ENCODE measurements at places on chromosomes 13 and 19.
A peak's percentile ranks its signal among the peaks of the same experiment; 100 is the strongest.

DNA sequence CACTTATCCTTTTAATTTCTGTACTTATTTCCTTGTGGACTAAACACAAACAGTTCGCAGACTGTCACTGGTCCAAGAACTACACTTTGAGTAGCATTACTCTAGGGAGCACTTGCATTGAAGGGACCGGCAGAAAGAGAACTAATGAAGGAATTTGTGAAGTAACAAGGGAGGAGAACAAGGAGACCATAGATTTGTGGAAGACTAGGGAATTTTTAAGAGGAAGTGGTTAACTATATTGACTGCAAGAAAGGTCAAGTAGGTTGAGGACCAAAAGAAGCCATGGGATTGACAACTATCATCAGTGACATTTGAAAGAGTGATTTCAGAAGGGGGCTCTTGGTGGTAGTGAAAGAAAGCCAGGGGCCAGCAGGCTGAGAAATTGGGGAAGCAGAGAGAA, 4.0 kb upstream of the RB1 start:
- DNase-seq, result no peak

GRCh38 chr19:17234911-17235299, 8.9 kb downstream of the OCEL1 start:
- peak; percentile 19 for DNase-seq

- DNase-seq, result no peak
Measured at GRCh38 chr13:50543782-50544181, 299.7 kb downstream of the DLEU7 start.

DNA sequence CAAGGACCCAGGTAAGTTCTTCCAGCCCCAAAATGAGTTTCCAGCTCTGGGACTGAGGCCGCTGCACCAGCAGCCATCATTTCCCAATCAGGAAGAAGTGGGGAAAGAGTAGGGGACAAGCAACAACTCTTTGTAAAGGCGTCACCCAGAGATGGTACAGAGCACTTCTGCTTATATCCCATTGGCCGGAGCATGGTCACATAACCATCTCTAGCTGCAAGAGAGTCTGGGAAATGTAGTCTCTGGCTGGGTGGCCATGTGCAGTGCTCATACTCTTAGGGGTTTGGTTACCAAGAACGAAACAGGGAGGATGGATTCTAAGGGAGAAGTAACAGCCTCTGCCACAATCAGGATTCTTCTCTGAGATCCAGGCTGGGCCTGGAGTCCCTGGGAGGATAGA, 26.3 kb downstream of the CKM start:
- no peak for DNase-seq

DNA sequence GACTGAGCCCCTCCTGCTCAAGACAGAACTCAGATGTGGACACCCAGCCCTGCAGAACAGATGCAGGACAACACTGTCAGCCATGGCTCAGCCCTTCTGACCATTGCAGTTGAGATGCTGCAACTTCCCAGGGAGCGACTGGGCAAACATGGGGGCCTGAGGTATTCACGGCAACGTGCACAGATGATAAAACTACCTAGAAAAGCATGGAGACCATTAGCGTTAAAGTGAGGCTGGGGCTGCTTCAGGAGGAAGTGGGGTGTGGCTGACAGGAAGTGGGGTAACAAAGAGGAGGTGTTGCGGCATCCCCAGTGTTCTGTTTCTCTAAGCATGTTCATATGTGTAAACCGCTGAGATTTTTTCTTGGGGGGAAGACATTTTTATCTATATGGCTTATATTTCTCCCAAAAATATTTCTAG, 1.3 kb upstream of the SIGLEC9 start:
- DNase-seq, result no peak

DNA sequence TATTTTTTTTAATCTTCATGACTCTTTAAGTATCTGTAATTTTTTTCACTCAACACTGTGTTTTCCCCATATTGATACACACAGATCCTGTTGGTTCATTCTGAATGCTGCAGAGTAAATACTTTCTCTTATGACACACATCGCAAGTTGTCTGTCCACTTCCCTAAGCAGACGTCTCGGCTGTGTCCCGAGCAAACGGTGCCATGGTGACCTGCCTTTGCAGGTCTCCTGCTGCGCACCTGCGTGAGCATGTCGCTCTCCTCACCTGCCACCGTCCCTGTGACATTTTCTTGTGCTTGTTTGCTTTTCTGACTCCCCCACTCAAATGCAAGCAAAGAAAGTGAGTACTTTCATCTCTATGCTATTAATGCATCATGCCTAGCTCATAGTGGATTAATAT, 57.8 kb downstream of the CCDC70 start:
- peak; percentile 18 for DNase-seq

DNA sequence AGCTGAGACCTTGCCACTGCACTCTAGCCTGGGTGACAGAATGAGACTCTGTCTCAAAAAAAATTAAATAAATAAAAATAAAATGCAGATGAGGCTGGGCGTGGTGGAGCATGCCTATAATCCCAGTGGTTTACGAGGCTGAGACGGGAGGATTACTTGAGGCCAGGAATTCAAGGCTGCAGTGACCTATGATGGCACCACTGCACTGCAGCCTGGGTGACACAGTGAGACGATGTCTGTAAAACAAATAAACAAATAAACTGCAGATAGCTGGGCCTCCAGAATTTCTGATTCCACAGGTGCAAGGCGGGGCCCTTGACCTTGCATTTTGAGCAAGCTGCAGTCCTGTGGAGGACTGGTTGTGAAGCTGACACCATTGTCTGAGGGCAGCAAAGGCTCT, 3.1 kb upstream of the MAG start:
- no peak for DNase-seq

- peak; percentile 62 for DNase-seq
Measured at GRCh38 chr13:79084802-79085424, 321.1 kb downstream of the RBM26 start.

GRCh38 chr13:27461940-27462584, 11.7 kb upstream of the MTIF3 start:
- no peak for DNase-seq

- DNase-seq, result no peak
Measured at GRCh38 chr19:11269408-11269807, 7.1 kb upstream of the DOCK6 start.

GRCh38 chr13:37816276-37816675, 53.3 kb downstream of the TRPC4 start:
- DNase-seq, result no peak

DNA sequence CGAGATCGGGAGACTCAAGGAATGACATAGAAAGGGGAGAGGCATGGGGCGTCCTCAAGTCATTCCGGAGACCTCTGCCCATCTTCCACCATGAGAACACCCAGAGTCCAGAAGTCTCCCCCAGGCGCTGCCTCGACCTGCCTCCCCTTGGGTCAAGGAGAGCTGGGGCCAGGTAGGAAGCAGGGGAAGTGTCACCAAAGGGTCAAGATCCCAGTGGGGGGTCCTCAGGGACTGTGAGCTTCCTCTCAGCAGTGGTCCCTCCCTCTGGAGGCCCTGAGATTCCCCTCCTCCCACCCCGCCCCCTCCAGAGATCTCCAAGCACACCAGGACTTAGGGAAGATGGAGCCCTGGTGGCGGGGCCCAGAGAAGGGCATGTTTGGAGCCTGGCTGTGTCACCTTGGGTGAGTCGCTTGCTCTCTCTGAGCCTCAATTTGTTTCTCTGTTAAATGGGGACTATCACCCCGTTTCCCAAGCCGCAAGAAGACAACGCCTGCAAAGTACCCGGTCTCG, 919 bp downstream of the DACT3 start:
- no peak for DNase-seq

DNA sequence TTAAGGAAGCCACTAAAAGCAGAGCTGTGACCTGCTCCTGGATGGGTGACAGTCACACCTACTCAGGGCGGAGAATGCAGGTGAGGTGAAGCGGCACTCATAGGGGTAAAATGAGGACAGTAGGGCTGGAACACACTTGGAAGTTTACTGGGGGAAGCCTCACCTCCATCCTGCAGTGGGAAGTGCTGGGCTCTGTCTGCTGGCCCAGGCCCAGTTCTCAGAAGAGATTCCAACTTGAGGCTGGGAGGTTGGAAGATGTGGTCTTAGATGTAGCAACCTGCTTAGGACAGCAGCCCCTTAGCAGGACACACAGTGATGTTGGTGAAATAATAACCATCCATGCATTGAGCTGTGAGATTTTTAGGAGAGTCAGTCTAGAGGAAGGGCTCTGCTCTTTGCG, 4.6 kb downstream of the MEDAG start:
- no peak for DNase-seq

- DNase-seq, result peak; percentile 75
Measured at GRCh38 chr19:47296036-47296435, 13.6 kb upstream of the C5AR1 start.

GRCh38 chr19:3178377-3178972, at the start of gene S1PR4:
Gene S1PR4, plus strand, starts transcription at chr19:3178769. Its CDS starts 24 bp downstream, at chr19:3178793.
- no peak for DNase-seq

- DNase-seq, result no peak
Measured at GRCh38 chr13:28411831-28412353, 83.0 kb downstream of the FLT1 start.

DNA sequence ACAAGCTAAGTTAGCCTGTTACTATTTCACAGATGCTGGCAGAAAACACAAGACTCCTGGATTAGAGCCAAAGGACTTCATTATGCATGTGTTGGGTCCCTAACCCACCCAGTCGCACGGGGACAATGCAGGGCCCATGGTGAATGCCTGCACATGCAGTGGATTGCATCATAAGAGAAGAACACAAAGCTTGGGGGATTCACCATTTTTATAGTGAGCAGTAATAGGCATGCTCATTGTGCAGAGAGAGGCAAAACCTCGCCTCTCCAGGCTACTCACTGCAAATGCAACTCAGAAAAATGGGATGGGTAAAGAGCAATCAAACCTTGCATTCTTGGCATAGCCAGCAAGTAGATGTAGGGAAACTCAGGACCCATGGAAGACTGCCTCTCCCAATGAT, 115.8 kb downstream of the DIAPH3 start:
- DNase-seq, result peak; percentile 14

GRCh38 chr13:31007417-31007816, 75.0 kb downstream of the TEX26 start:
- no peak for DNase-seq

- no peak for DNase-seq
Measured at GRCh38 chr19:40223135-40223822, 3.2 kb downstream of the CCNP start.

DNA sequence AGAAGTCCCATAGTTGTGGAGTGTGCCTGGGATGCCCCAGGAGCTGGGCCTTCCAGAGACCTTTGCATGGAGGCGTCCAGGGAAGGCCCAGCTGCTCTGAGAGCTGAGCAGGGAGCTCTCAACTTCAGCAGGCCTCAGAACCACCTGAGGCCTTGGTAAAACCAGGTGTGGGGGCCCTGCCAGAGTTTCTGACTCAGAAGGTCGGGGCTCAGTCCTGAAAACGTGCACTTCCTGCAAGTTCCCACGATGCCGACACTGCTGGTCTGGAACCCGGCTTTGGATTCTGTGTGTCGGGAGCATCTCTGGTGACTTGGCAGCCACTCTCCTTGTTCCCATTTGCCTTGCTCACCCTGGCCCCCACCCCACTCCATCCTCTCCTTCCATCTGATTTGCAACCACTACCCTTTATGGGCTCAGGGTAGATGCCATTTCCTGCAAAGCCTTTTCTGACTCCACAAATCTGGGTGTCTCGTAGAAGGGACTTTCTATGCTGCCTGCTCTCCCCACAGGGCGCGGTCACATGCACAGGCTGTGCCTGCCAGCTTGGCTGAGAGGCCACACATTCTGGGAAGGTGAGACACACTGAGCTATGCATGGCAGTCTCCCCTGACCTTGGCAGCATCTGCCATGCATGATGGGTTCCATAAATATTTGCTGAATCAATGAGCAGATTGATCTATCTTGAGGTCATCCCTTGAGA, 244.7 kb downstream of the COL4A1 start:
- no peak for DNase-seq

- no peak for DNase-seq
Measured at GRCh38 chr19:39325778-39326665, 5.4 kb upstream of the LRFN1 start.

DNA sequence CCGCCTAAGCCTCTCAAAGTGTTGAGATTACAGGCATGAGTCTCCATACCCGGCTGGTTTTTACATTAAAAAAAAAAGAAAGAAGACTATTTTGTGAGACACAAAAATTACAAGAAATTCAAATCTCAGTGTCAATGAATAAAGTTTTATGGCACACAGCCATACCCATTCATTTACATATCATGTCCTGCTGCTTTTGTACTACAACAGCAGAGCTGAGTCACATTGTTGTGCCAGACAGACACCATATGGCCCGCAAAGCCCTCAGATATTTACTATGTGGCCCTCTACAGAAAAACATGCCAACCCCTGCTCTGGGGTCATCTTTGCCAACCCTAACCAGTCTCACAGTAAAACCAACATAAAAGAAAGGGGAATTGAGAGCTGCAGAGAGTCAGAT, 5.3 kb downstream of the SMIM7 start:
- DNase-seq, result no peak

GRCh38 chr19:4542896-4543841, 3.3 kb upstream of the LRG1 start:
- no peak for DNase-seq

DNA sequence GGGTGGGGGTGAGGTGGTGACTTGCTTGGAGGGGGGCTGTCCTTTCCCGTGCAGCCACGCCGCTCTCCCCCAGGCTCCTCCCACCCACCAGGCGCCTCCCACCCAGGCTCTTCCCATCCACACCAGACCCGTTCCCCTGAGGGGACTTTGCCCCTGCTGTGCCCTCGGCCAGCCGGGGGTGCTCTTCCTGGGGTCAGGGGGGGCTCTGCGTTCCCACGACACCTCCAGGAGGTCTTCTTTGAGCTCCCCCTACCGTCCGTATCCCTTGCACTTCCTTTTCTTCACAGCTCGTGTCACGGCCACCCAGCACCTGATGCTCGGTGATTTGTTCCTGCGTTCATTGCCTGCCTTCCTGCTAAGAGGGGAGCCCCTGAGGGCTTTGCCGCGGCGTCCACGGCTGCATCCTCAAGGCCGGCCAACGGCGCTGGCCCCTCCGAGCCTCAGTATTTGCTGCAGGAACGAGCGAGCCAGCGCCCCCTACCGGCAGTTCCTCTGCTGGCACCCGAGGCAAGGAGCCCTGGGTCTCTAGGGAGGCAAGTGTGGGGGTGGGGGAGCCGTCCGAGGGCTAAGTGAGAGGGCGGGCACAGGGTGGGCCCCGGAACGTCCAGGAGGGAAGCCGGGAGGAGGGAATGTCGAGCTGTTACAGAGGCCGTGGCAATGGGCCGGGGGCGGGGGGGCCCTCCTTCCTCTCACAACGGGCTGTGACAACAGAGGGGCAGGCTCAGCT, 11.8 kb downstream of the LRRC4B start:
- DNase-seq, result peak; percentile 59

DNA sequence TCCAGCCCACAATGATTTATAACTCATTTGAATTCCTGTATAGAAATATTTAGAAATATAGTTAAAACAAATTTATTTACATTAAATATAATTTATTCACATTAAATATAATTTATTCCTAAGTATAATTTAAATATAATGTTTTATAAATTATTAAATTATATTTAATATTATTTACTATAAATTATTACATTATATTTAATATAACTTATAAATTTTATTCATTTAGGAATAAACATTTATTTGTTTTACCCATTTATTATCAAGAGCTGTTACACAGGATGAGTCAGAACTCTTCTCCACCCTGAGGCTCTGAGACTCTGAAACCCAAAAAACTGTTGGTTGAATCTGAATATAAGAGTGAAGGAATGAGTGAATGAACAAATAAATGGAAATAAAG, 170.9 kb upstream of the OBI1 start:
- DNase-seq, result no peak

All from NCI-H1105 treated with DMSO at 0.1 percent for 48 hours (cell line).